ENCODE measurements at places on chromosomes 3 and 15. TPM values are rescaled to one million over a fixed set of nuclear protein-coding genes. Genes with fewer than 3 reads are reported as not detected.

Gene ADCY5
- total RNA-seq: 0.13 TPM

Gene TRIM71
- not detected for total RNA-seq

Gene LRRC49
- 23.9 TPM for total RNA-seq

Gene HIGD2B
- total RNA-seq: not detected

Gene C3orf52
- total RNA-seq: 6.6 TPM

Gene VGLL3
- total RNA-seq: 12.7 TPM

Gene CLDN18
- total RNA-seq: not detected

Gene IL12A
- 6.9 TPM for total RNA-seq

Gene TRH
- not detected for total RNA-seq

Gene GHRL
- total RNA-seq: not detected

Gene EFHB
- 1.4 TPM for total RNA-seq

Gene UNC13C
- not detected for total RNA-seq

Gene SKOR1
- 0.13 TPM for total RNA-seq

Gene LRTM1
- total RNA-seq: not detected

Gene EPHB1
- 0.65 TPM for total RNA-seq

Gene GOLGA8G
- total RNA-seq: not detected

Gene STRA6
- total RNA-seq: 13.1 TPM

Gene TLR9
- total RNA-seq: not detected

Gene RTP4
- not detected for total RNA-seq

Gene MST1R
- total RNA-seq: 3.1 TPM

Gene ALDH1L1
- not detected for total RNA-seq

Gene CRABP1
- total RNA-seq: not detected

Gene TTLL13
- 0.08 TPM for total RNA-seq

Gene CCRL2
- 0.39 TPM for total RNA-seq

Gene ADPRH
- total RNA-seq: 2.3 TPM

Gene FILIP1L
- total RNA-seq: 42.7 TPM

Gene SLC2A2
- total RNA-seq: not detected

Gene MKRN2OS
- not detected for total RNA-seq

Gene PCYT1A
- 47.3 TPM for total RNA-seq

Gene EEFSEC
- total RNA-seq: 14.7 TPM

Gene ATP13A4
- total RNA-seq: not detected

Gene SPINT1
- 4.1 TPM for total RNA-seq

Gene CRBN
- 38.7 TPM for total RNA-seq

Gene KLHL25
- total RNA-seq: 4.7 TPM

Gene PLSCR4
- 20.6 TPM for total RNA-seq

Gene SNX22
- 0.40 TPM for total RNA-seq

Gene OXTR
- total RNA-seq: 4.3 TPM

Gene ELP6
- 21.1 TPM for total RNA-seq

Gene TPRG1
- 0.13 TPM for total RNA-seq

Gene C2CD4B
- total RNA-seq: 4.1 TPM

Gene GOLGA8T
- total RNA-seq: not detected

Gene B3GALNT1
- total RNA-seq: 15.9 TPM

All from epithelial cell of alveolus of lung (primary cell).